ENCODE measurements at places on chromosomes 16 and 17. TPM values are rescaled to one million over a fixed set of nuclear protein-coding genes. Genes with fewer than 3 reads are reported as not detected.

The MC1R gene
- 4.9 TPM for total RNA-seq

The LAT gene
- total RNA-seq, result 1.4 TPM

The TEKT1 gene
- total RNA-seq, result not detected

The OR1A1 gene
- total RNA-seq, result not detected

The KRTAP1-1 gene
- not detected for total RNA-seq

The MRPL27 gene
- 63.2 TPM for total RNA-seq

The AGRP gene
- not detected for total RNA-seq

The LDAF1 gene
- 40.2 TPM for total RNA-seq

The HOXB3 gene
- total RNA-seq, result 44.7 TPM

The FZD2 gene
- total RNA-seq, result 32.3 TPM

The AIPL1 gene
- not detected for total RNA-seq

The NOXO1 gene
- not detected for total RNA-seq

The MYBBP1A gene
- 35.1 TPM for total RNA-seq

The RPS15A gene
- 3,319 TPM for total RNA-seq

The KCNJ18 gene
- total RNA-seq, result not detected
